ENCODE measurements at places on chromosomes 6 and 20.

GRCh38 chr20:32574296-32575226 is 10.6 kb downstream of the NOL4L start:
- DNase-seq, result no peak

GRCh38 chr6:24489881-24490280 is 503 bp upstream of the GPLD1 start:
- no peak for DNase-seq

GRCh38 chr20:32626859-32627636 is 41.9 kb upstream of the NOL4L start:
- no peak for DNase-seq

DNA sequence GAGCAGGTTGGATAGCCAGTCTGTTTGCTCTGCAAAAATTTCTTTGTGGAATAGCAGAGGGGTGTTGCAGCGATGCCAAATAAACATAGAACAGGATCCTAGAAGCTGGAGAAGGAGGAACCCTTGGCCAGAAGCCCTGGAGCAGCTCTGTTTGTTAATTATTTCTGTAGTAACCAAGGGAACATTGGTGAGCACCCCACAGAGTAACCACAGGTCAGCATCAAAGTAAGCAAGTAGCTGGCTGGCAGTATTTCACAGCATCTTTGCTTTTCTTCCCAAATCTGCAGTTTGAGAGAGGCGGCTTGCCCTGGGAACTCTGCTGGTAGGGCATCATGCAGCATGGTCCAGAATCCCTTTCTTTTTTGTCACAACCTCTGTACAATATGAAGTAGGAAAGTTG is 12.7 kb upstream of the APMAP start:
- no peak for DNase-seq

DNA sequence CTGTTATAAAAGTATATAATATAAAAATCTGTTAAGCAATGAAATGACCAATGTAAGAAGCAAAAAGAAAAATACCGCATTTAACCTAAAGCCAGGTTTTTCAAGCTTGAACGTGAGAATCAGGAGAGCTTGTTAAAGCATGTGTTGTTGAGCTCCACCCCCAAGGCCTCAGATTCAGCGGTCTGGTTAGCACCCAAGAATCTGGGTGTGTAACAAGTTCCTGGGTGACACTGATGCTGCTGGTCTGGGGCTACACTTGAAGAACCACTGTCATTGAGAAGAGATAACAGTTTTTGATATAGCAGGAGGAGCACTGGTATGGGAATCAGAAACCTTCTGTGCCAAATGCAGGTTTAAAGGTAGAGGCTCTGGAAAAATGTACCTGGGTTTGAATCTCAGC is 154.0 kb downstream of the ID4 start:
- DNase-seq, result no peak

GRCh38 chr6:161548713-161549296 is 274.9 kb upstream of the AGPAT4 start:
- DNase-seq, result no peak

GRCh38 chr6:82589509-82590206 is 226.0 kb downstream of the TPBG start:
- no peak for DNase-seq

DNA sequence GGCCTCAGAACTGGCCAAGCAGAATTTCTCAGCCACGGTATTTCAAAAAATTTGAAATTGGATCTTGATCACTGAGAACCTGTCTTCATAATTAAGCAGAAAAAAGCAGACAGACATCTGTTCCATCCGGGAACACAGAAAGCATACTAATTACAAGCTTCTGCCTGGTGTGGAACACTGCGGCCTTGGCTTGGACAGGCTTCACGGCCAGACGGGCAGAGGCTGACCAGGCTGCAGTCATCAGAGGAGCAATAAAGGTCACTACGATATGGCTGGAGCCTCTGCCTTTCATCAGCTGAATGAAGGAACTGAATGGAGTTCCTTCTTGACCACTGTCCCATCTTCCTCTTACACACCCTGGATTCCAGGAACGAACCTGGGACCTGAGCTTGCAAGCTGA is 3.9 kb upstream of the NRSN1 start:
- no peak for DNase-seq

DNA sequence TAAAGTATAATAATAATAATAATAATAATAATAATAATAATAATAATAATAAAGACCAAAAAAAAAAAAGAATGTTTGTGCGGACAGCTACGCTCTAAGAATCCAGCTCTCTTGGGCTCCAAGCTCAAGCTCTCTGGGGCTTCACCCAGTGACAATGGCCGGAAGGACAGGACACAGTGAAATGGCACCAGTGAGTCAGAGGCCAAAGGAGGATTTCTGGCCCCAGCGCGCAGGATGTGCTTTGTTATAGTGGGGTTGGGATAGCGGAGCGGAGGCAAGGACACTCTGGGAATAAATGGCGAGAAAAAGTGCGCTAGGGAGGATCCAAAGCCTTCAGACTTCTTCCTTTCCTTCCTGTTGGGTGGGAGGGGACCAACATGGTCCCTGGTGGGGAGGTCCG is 38.2 kb downstream of the HLA-A start:
- DNase-seq, result no peak

GRCh38 chr20:19783966-19784401 is 25.9 kb downstream of the RIN2 start:
- no peak for DNase-seq

- DNase-seq, result no peak
These were observed 15.2 kb downstream of the FAM210B start for GRCh38 chr20:56373942-56374341.

- peak; percentile 70 for DNase-seq
These were observed 30.6 kb downstream of the COL11A2 start for GRCh38 chr6:33161354-33162331.

GRCh38 chr6:110400208-110400607 is 15.2 kb downstream of the DDO start:
- DNase-seq, result no peak

GRCh38 chr6:145551164-145551563 is 184.2 kb downstream of the EPM2A start:
- no peak for DNase-seq

- no peak for DNase-seq
These were observed 42.3 kb downstream of the SLC35D3 start for GRCh38 chr6:136964398-136964797.

GRCh38 chr20:13397300-13397724 is 176.2 kb downstream of the ISM1 start:
- no peak for DNase-seq

GRCh38 chr6:167840526-167841179 is 13.9 kb downstream of the AFDN start:
- no peak for DNase-seq

- no peak for DNase-seq
These were observed 5.3 kb downstream of the OARD1 start for GRCh38 chr6:41066867-41067304.

- no peak for DNase-seq
These were observed 343.8 kb downstream of the SYNE1 start for GRCh38 chr6:152293404-152293803.

- no peak for DNase-seq
These were observed 118.4 kb downstream of the FARS2 start for GRCh38 chr6:5379647-5380242.

- DNase-seq, result no peak
These were observed 55.5 kb upstream of the SGK1 start for GRCh38 chr6:134373282-134373922.

GRCh38 chr20:38985603-38986170 is 23.5 kb downstream of the DHX35 start:
- DNase-seq, result no peak

DNA sequence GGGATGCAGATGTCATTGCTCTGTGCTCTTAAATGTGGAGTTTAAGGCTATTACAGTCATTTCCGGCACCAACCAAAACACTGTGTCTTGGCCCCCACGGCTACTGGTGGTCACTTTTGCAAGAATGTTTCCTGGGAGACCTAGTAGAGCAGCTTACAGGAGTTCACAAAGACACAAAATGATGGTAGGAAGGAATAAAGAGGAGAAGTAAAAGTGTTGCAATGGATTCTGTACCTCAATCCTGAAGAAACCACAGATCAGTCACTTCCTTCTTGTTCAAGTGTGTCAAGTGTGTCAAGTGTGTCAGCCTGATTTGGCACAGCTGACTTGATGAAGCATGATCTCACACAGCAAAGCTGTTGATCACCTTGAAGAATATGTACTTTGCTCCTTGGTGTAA is 344.0 kb downstream of the PLCB1 start:
- no peak for DNase-seq

GRCh38 chr6:16742116-16742515 is 19.1 kb downstream of the ATXN1 start:
- no peak for DNase-seq

GRCh38 chr6:4776131-4776492 is at the start of gene CDYL:
CDYL (plus strand) TSS chr6:4776404; CDS start chr6:4776784, 380 bp downstream.
- peak; percentile 88 for DNase-seq

DNA sequence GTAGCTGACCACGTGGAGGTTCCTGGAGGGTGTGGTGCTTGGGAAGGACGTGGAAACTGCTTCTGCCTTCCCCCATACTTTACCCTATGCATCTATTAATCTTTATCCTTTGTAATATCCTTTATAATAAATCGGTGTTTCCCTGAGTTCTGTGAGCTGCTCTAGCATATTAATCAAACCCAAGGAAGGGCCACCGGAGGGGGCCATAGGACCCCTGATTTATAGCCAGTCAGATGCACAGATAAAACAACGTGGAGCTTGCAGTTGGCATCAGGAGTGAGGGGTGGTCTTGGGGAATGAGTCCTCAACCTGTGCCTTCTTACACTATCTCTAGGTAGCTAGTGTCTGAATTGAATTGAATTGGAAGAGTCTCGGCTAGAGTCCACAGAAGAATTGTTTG is 36.5 kb upstream of the TFAP2A start:
- no peak for DNase-seq

GRCh38 chr6:89997456-89998445 is 103.5 kb downstream of the GJA10 start:
- no peak for DNase-seq

GRCh38 chr20:35302421-35303335 is 10.5 kb upstream of the FAM83C start:
- DNase-seq, result no peak

Measured in activated gamma-delta T cell (primary cell).